ENCODE measurements at places on chromosomes 1 and 21. TPM values are rescaled to one million over a fixed set of nuclear protein-coding genes. Genes with fewer than 3 reads are reported as not detected.

GRCh38 chr1:28031173-28031572 lies 57.2 kb downstream of the EYA3 start:
- DNase-seq, result peak; percentile 68

DNA sequence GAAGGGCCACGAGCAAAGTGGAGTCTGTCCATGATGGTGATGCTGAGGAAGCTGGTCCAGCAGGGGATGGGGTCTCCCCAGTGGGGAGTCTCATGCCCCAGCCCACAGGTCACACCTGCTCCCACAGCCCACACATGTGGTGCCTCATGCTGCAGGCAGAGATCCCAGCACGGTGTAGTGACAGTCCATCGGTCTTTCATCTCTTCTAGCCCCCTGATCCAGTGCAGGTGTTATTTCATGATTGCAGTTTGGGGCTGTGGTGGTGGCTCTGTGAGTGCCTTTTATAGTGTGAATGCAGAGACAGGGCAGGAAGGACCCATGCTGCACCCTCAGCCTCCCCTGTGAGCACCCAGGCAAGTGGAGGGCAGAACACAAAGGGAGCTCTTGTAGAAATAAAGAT lies 45.0 kb downstream of the UBASH3A start:
- no peak for DNase-seq

- DNase-seq, result no peak
Observed at GRCh38 chr1:112696578-112697314, 10.2 kb downstream of the RHOC start.

DNA sequence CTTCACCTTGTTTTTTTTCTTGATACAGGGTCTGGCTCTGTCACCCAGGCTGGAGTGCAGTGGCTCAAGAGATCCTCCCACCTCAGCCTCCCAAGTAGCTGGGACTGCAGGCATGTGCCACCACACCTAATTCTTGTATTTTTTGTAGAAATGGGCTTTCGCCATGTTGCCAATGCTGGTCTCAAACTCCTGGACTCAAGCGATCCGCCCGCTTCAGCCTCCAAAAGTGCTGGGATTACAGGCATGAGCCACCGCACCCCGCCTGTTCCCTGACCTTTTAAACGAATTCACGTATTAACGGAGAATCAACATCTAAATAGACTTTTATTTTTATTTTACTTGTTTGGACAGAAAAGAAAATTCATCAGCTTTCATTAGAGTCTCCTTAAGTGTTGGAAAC lies 104.8 kb downstream of the PGBD5 start:
- no peak for DNase-seq

DNA sequence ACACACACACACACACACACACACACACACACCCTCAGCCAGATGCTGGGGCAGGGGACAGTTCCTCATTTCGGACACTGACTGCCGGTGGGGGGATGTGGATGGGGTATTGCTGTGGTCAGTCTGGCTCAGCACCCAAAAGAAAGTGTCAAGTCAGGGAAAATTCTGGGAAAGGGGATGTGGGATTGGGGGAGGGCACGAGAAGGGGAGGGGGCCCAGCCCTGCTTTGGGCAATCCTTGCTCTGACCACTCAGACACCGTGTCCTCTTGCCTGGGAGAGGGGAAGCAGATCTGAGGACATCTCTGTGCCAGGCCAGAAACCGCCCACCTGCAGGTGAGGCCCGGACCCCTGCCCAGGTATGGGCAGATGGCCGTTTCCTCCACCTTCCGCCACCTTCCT lies at the start of gene C1QC:
Gene C1QC, plus strand, starts transcription at position 253 of the 400 bp plus-strand sequence. CDS start 391 bp downstream, outside the sequence.
- no peak for DNase-seq

- DNase-seq, result no peak
Observed at GRCh38 chr1:93531193-93531592, 83.3 kb downstream of the FNBP1L start.

- DNase-seq, result no peak
Observed at GRCh38 chr1:4586611-4587160, 67.7 kb upstream of the AJAP1 start.

DNA sequence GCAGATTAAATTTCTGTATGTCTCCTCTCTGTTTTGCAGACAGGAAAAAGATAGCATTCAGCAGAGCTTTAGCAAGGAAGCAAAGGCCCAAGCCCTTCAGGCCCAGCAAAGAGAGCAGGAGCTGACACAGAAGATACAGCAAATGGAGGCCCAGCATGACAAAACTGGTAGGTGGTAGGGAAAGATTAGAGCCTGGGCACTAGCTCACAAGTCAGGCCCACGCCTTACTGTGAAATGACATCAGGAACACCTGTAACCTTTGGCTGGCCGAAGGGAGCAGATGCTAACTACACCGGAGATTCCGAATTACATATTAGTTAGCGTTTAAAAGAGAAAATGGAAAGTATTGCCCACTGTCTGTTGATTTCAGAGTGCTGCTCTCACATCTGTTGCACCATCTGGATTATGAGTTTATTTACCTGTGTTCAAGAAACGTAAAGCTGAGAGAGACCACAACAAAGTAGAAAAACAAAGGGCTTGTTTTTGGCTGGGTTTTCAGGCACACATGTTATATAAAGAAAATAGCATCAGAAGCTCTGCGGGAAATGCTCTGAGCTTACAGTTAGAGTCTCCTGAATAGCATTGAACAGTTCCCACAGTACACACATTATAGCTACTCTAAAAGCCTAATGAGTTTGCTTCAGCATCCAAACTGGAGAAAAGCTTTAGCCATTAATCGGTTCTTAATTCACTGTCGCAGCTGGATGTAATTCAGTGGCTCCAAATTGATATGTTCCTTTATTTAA lies 160.0 kb downstream of the SDCCAG8 start:
- no peak for DNase-seq

- DNase-seq, result peak; percentile 27
Observed at GRCh38 chr1:216119600-216119999, 303.6 kb downstream of the USH2A start.

- no peak for DNase-seq
Observed at GRCh38 chr21:45388011-45388521, 16.9 kb upstream of the COL18A1 start.

- DNase-seq, result no peak
Observed at GRCh38 chr1:182283746-182284544, 107.6 kb downstream of the GLUL start.

DNA sequence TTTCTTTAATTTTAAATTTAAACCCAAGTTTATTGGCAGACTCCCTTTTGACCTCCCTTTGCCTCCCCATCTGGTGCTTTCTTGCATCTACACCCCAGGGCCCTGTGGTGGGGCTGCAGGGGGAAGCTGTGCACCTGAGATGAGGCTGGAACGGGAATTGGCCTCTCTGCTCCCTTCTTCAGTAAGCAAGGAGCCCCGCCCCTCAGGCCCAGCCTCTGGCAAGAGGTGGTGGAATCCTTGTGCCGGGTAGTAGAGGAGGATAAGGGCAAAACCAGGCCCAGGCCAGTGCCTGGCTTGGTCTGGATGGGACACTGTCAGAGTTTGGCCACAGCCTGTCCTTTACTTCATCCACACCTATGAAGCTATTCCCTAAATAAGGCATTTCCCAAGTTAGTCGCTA lies 25.1 kb downstream of the ATP8B2 start:
- DNase-seq, result no peak

- DNase-seq, result peak; percentile 99
Observed at GRCh38 chr1:183234660-183235476, 48.8 kb downstream of the LAMC2 start.

DNA sequence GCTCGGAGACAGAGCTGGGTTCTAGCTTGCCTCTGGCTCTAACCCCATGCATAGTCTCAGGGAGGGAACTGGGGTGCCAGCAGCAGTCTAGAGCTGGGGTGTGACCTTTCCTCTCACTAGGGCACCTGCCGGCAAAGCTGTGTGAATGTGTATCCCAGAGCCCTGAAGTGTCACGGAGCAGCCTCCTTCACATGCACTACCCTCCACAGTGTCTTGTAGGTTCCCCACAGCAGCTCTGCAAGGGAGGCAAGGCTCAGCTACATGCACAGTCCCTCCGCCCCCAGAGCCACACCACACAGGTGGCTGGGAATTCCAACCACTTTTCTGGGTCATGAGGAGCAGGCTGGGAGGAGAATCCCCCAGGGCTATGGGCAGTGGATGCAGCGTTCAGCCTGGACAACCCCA lies 7.7 kb upstream of the HPCA start:
- DNase-seq, result no peak

DNA sequence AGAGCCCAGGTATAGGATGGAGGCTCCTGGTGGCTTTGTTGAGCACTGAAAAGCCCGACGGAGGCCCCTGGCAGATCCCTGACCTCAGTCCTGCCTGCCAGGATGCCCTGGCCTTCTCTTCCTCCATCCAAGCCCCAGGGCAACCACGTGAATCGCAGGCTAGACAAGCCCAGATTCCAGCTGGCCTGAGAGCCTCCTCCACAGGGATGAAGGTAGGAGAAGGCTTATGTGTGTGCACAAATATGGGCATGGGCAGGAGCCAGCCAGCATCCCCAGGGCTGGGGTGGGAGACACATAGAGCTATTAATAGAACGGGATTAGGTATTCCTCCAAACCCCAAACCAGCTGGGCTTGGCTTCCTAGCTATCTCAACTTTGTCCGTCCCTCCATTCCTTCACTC lies 4.0 kb upstream of the EXTL1 start:
- DNase-seq, result no peak

GRCh38 chr1:206117151-206117948 lies at the start of gene AVPR1B:
Gene AVPR1B, minus strand, starts transcription at chr1:206117388. Its CDS starts 498 bp downstream, at chr1:206116890.
- peak; percentile 42 for DNase-seq

GRCh38 chr1:37634244-37634991 lies at the start of gene RSPO1:
Gene RSPO1, minus strand, starts transcription at chr1:37634892. Its CDS starts 5,231 bp downstream, at chr1:37629661.
- DNase-seq, result no peak

DNA sequence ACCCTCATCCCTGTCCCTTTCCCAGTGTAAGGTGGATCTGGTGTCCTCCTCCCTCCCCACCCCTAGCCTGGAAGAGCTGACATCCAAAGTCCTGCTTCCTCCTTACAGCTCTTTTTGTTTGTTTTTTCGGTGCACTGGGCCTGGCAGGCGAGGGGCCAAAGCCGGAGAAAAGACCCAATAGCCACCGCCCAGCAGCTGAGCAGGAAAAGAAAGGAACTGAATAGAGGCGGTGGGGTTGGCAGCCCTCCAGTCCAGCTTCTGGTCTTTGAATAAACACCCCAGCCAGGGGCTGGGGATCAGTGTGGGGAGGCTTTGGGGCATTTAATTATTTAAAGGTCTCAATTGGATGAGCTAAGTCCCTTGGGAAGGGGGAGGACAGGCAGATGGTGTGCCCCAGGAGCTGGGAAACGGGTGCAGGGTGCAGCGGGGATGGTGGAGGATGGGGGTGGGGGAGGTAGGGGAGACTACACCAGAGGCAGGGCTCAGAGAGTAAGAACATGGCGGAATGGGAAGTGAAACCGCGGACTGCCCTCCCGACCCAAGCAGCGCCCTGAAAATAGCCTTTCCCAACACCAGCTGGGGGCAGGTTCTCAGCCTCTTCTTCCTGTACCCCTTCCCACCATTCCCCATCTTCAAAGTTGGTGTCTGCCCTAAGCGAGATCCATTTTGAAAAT lies 20.2 kb downstream of the BTG2 start:
- peak; percentile 39 for DNase-seq

DNA sequence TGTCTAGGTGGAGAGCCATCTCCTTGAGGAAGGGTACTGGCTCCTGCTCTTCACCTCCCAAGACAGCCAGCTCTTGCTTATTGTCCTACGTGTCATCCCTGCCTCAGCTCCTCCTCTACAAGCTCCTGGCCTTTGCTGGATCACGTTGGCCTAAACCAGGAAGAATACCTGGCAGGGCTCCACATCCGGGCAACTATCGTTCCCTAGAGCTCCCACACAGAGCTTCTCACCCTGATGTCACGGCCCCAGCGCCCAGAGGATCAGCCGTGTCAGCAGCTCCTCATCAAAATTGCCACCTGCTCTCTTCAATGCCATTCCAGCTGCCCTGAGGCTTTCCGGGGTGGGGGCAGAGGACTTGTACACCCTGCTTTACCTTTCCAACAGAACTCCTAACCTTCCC lies 1.9 kb upstream of the TPM3 start:
- peak; percentile 80 for DNase-seq

DNA sequence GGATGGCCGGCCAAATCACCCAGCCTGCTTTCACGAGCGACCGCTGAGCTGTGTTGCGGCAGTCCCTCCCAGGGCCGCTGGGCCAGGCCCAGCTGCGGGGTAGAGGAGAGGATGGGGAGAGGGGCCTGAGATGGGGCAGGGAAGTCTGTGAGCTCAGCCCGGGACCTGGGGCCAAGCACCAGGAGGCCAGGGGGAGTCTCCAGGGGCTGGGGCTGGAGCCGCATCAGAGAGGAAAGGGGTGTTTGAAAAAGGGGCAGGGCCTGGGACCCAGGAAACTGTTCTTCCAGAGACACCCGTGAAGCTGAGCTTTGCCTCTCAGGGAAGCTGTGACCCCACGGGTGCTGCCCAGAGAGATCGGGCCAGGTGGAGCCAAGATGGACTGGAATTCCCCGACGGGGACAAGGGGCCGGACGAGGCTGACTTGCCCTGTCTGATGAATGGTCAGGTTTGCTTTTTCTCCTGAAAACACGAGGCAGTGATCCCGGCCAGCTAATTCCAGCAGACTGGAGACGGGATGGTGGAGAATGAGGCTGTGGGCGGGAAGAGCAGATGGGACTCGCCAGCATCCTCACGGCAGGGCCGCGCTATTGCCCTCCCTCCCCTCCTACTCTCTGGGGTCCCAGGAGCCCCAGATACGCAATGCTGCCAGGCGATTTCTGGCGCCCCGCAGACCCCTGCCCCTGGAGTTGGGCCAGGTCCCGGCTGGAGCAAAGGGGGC lies 40.3 kb upstream of the COL18A1 start:
- DNase-seq, result peak; percentile 90

- DNase-seq, result peak; percentile 62
Observed at GRCh38 chr1:245953876-245954660, 553.0 kb downstream of the SMYD3 start.

GRCh38 chr1:31669786-31670592 lies 25.3 kb upstream of the PEF1 start:
- peak; percentile 25 for DNase-seq

DNA sequence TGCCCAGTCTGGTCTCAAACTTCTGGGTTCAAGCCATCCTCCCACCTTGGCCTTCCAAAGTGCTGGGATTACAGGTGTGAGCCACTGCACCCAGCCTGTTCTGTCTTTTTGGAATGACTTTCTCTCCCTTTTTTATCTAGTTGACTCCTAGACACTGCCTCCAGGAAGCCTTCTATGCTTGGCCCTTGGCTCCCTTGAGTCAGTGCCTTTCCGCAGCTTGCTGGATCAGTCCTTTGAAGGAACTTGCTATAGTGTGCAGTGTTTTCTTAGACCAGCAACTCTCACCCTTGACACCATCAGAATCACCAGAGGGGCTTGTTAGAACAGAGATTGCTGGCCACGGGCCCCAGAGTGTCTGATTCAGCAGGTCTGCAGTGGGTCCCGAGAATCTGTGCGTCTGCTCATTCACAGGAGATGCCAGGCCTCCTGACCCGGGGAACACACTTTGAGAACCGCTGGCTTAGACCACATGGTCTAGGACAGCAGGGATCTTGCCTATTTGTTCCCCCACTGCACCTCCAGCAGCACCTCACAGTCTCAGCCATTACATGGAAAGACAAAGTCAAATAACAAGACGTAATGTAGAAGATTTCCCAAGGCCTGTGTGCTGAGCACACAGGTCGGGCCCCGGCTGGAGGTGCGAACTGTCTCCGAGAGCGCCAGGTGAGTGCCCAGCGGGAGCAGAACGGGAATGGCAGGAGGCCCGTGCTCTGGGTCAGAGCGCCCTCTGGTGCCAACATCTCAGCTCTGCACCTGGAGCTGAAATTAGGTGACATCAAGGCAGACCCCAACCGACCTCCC lies 27.4 kb upstream of the CTPS1 start:
- peak; percentile 52 for DNase-seq

Gene YBX1
- 456 TPM for total RNA-seq

Gene LCE1B
- total RNA-seq, result not detected

Gene PTPN22
- under 0.01 TPM for total RNA-seq

Gene EPHB2
- total RNA-seq, result 20.9 TPM

Gene TMPRSS15
- not detected for total RNA-seq

Gene ADCY10
- not detected for total RNA-seq

Gene SLAMF6
- not detected for total RNA-seq

Gene SH3BGR
- total RNA-seq, result 0.22 TPM

Gene PROK1
- not detected for total RNA-seq
